Mesangial cell (primary cell): ENCODE measurements at places on chromosomes 1 and 21. TPM values are rescaled to one million over a fixed set of nuclear protein-coding genes. Genes with fewer than 3 reads are reported as not detected.

Gene TARS2
- total RNA-seq: 20.5 and 20.7 TPM in 2 replicates

Gene CRNN
- total RNA-seq: not detected in 2 replicates

Gene TMEM269
- total RNA-seq: 0.25 TPM in 1 of 2 replicates, not detected in the other

Gene CD101
- total RNA-seq: 0.38 and 1.6 TPM in 2 replicates

Gene TRAF5
- 6.5 and 11.8 TPM in 2 replicates for total RNA-seq

Gene MDM4
- 8.3 and 15.1 TPM in 2 replicates for total RNA-seq

Gene CRB1
- 0.13 TPM in 1 of 2 replicates, not detected in the other for total RNA-seq

Gene ARTN
- 0.38 TPM in 1 of 2 replicates, not detected in the other for total RNA-seq

Gene C1orf94
- not detected in 2 replicates for total RNA-seq

Gene UBXN10
- under 0.01 and 0.13 TPM in 2 replicates for total RNA-seq
